Fibroblast of skin of scalp (primary cell): ENCODE measurements at places on chromosomes 12 and 14.

DNA sequence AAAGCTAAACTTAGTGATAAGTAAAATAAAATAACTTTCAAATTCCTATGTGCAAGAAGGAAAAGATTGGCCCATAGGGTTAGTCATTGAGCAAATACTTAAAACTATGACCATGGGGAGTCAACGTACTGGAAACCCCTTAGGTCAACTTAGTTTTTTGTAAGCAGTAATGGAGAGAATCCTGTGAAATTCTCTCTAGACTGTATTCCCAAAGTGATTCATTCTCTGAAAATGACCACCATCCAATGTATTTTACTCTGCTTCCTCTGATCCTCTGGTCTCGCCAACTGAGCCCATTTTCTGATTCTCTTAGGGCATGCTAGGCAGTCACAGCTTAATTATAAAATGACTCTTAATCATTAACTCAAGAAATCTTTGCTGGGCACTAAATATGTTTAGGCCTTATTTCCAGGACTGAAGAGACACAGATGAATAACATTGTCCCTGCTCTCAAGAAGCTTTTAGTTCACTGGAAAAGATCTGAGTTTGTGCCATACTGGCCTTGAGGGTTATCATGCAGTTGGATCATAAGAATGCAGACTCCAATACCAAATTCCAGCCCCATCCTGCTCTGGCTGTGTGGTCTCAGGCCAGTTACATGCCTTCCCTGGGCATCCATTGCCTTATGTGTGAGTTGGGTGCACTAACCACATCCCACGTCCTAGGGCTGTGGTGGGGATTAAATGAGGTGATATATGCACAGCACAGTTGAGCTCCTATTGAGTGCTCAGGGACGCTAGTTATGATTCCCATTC is 732.4 kb downstream of the AACS start:
- peak; percentile 1 for DNase-seq

DNA sequence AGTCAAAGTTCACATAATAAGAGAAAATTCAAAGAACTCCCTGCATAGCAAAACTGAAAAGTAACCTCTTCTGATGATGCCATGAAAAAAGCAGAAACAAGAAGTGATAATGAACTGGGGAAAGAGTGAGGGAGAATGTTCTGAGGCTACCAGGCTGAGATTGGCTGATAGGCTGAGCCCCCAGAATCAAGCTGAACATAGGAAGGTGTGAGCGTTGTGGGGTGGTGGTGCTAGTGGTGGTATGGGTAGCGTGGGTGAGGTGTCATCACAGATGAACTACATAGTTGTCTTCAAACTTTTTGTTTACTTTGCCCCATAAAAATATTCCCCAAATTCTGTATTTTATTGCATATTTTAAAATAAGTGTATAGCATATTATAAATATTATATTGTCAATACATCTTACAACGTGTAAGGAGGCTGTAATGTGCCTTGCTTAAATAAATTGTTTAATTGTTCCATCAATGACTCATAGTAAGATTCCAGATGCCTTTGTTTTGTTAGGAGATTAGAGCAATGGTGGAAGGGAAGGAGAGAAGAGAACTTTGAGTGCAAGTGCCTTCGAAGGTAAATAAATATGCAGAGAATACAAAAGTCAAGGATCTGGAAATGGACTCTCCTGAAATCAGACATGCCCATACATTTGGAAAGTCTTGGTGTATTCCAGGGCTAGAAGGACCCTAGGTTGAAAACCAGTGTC is 15.8 kb upstream of the CFAP54 start:
- no peak for DNase-seq

DNA sequence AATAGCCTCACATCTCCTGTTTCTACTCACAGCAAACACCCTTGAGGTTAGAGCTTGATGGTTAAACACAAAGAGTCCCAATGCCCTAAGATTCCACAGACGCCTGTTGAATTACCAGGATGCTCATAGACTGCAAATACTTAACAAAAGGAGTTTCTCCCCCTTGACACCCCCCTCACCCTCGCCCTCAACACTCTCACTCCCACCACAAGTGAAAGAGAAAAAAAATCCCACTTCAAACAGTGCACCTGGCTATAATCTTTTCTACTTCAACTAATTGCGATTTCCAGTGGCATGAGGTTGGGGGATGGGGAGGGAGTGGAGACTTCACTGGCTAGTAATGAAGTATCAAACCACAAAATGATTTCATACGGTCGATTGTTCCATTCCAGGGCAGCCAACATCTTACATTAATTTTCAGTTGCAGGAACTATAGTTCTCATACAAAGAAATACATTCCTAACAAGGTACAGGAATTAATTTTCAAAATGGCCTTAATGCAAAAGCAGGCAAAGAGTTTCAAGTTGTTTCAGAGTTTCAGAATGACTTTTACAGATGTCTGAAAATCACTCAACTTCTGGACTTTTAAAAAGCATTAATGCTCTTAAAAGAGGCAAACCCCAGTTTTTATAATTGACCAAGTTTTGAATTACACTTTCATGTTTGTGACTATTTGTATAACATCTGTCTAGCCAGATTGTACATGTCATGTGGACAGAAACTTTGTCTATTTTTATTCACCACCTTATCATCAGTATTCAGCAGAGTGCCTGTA is 390.7 kb downstream of the C12orf75 start:
- DNase-seq: peak; percentile 79

- DNase-seq: no peak
Observed at GRCh38 chr14:33561488-33562175, 389.2 kb downstream of the EGLN3 start.

- DNase-seq: no peak
Observed at GRCh38 chr12:1803736-1804135, 16.6 kb upstream of the LRTM2 start.

- DNase-seq: no peak
Observed at GRCh38 chr12:55767156-55767555, 24.2 kb downstream of the GDF11 start.

- DNase-seq: no peak
Observed at GRCh38 chr12:1842905-1843640, 22.7 kb downstream of the LRTM2 start.

- DNase-seq: no peak
Observed at GRCh38 chr12:121806009-121806545, 2.3 kb downstream of the SETD1B start.

- no peak for DNase-seq
Observed at GRCh38 chr12:52179396-52179973, 12.3 kb downstream of the KRT80 start.

DNA sequence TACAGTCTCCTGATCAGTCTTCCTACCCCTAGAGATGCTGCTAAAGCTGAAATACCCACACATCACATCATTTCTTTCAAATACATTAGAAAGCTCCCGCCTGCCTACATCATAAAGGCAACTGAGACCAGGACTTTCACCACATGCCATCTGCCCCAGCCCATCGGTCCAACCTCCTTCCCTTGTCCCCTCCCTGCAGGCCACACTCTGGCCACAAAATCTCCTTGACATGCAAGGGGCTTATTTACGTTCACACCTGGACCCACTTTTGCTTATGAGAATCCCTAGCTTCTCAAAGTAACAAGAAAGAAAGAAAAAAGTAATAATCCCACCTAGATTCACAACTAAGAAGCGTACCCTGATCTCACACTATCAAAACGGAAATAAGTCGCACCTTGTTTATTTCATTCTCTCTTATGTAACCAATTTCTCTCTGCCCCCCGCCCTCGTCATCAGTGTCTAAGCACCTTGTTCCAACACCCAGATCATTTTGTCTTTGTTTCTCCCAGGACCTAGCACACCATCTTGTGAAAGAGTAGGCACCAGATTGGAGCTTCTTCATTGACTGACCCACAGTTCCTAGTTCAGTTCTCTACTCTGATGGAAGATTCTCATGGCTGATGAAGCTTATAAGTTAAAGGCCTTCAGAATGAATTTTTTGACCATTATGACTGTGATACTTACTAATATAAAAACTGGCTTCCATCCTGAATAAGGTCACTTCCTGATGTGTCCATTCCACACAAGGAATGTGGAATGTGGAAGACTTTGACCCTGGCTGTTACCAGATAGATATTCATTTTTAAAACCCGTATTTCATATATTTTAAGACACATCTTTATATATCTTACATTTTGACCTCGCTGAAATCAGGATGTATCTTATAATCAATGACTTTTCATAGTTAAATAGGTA is 7.7 kb downstream of the WSB2 start:
- DNase-seq: no peak

DNA sequence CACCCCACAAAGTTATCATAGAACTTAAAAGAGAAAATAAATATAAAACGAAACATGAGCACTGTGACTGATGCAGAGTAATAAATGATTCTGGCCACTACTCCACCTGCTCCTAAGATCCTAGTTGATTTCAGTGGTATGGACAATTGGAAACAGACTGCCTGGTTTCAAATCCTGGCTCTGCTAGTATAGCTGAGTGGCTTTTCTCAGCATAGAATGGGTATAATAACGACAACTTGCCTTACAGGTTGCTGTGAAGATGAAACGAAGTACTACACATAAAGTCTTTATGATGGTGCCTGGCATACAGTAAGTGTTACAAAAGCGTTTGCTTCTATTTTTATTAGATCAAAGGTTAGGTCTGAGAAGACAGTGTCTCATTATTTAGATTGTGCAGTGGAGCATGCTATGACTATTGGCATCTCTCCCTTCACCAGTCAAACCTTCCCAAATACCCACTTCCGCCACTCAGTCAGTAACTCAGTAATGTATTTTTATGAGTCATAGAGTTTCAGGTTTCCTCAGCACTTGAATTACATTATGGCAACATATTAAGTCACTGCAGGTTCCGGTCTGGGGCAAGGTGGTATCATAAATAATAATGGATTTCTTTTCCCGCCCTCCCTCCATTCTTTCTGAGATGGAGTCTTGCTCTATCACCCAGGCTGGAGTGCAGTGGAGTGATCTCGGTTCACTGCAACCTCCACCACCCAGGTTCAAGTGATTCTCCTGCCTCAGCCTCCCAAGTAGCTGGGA is 29.7 kb upstream of the NR2C1 start:
- peak; percentile 68 for DNase-seq

DNA sequence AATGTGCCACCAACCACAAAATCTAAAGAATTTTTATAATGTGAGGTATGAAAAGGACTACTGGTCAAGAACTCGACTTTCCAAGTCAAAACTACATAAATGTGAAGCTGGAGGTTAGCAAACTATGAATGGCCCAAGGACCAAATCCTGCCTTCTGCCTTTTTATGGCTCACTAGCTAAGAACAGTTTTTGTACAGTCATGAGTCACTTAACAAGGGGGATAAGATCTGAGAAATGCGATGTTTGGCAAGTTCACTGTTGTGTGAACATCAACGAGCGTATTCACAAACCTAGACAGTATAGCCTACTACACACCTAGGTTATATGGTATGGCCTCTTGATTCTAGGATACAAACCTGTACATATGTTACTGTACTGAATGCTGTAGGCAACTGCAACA is 28.2 kb downstream of the FERMT2 start:
- DNase-seq: no peak

DNA sequence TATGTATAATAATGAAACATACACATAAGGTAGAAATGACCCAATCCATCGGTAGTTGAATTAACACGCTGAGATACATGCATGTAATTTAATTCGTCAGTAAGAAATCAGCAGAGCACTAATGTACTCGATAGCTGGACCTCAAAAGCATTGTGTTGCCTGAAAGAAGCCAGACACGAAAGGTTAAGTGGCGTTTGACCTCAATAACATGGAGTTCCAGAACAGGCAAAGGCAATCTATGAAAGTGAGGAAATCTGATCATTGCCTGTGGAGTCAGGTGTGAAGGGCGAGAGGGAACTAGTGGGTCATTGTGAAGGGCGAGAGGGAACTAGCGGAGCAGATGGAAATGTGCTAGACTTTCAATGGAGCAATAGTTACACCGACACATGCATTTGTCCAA is 970.4 kb upstream of the TMEM132C start:
- DNase-seq: no peak

GRCh38 chr12:130873825-130874224 is 2.0 kb downstream of the RAN start:
- DNase-seq: no peak

DNA sequence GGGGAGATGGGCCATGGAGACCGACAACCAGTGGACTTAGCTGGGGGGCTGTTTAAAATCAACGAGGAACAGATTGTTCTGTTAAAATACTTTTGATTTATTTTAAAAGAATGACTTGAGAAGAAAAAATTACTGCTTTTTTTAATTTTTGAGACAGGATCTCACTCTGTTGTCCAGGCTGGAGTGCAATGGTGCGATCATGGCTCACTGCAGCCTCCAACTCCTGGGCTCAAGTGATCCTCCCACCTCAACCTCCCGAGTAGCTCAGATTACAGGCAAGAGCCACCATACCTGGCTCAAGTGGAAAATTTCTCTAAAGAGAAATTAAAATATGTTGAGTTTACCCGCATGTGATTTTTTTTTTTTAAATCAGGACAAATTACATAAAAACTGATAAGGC is 80.6 kb downstream of the SCARB1 start:
- no peak for DNase-seq

DNA sequence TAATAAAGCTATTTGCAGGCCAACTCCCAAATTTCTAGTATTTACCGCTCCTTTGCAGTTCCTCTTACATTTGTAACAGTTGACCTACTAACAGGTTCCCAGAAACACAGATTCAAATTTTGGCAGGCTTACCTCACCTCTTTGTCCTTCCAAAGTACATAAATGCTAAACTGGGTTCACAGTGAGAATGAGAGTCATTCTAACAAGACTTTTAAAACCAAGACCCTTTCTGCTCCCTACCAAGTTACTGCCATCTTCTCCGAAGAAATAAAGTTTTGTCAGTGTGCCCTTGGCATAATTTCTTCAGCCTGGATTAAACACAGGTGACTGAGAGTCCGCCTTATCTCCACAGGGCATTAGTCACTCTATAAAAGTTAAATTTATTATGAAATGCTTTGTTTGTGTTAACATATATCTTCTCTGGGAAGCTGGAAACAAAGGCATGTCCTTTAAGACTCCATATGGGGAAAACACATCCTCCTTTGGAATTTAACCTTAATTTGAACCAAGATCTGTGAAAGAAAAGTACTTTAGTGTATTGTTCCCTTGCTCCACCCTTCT is 28.2 kb downstream of the FOXA1 start:
- DNase-seq: no peak

DNA sequence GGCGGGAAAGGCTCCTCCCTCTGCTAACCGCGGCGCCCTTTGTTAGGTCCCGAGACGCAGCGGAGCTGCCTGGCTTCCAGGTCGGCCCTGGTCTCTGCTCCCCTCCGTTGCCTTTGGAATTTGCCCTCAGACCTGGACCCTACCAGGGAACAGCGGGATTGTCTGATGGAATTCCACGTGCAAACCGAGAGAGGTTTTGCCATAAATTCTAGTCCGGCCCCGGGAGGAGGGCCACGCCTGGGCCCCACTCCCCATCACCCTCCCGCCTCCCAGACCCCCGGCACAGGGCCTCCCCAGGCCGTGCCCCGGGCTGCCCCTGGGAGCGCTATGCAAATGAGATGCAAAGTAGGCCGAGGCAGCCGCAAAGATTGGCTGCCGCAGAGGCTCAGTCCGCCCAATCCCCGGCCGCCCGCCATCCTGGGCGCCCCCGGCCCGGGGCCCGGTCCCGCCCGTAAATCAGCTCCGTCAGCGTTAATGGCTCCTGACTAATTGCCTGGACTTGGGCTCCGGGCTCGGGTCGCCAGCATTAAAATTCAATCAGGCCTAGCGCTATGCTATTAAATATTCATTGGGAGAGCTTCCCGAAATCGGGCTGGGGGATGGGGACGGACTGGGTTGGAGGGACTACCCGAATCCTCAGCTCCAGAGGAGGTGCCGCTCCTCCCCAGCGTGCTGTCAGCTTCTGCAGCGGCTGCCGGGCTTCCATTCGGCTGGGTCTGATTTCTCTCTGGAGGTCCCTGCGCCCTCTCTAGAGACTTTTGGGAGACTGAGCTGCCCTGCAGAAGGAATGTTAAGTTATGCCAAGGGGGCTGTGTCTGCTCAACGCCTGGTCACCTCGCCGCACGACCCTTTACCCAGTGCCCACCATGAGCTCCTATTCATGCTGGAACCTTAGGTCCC is 15.7 kb upstream of the FIGNL2 start:
- peak; percentile 34 for DNase-seq
